ENCODE measurements at places on chromosomes 1 and 21.

DNA sequence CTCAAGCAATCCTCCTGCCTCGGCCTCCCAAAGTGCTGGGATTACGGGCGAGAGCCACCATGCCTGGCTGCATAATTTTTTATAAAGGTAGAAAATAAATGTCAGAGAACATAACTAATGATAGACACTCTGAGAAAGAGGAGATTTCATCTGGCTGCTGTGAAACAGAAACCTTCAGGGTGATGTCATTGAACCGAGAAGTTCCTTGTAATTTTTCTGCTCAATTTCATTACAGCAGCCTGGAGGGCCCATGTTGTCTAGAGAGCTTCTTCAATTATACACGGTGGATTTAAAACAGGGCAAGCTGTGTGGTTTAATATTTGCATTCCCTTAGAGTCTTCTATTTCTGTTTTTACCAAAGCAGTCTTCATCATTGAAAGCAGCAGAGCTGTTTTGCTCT lies 64.3 kb upstream of the MORC3 start:
- DNase-seq: no peak

- DNase-seq: no peak
These were observed 191.8 kb upstream of the DPYD start for GRCh38 chr1:98112626-98113025.

DNA sequence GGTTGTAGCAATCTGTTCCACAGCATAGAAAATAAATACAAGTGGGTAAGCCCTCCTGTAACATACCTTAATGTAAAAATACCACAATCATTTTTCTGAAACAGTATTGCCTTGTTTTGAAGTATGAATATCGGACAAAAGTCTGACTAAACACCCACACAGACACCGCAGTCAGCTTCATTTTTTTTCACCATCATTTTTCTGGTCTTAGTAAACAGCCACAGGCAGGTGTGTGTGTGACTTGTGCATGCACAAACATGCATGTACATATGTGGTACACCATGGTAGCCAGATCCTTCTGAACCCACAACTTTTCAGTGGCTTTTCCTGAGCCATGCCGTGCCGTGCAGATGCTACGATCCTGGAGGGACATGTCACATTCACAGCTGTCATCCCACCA lies 261.7 kb downstream of the PCP4 start:
- DNase-seq: no peak

DNA sequence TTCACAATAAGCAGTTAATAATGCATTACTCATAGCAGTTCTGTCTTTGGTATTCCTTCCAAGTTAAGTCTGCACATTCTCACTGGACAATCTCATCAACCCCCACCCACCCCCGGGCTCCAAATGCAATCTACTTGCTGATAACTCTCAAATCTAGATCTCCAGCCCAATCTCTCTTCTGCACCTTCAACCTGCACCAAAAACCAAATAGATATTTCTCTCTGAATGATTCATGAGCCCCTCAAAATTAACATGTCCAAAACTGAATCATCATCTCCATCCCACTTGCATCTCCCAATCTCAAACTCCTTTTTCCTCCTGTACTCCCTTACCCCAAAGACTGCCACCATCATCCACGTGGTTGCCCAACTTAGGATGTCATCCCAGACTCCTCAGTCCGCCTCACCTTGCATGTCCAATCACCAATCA lies 2.7 kb downstream of the DOCK7 start:
- DNase-seq: no peak

- no peak for DNase-seq
These were observed 100.2 kb upstream of the GNG4 start for GRCh38 chr1:235749755-235750300.
